ENCODE measurements at places on chromosomes 11 and 22. TPM values are rescaled to one million over a fixed set of nuclear protein-coding genes. Genes with fewer than 3 reads are reported as not detected.

GRCh38 chr22:50613291-50613981 is 12.8 kb downstream of the MAPK8IP2 start:
- no peak for DNase-seq

DNA sequence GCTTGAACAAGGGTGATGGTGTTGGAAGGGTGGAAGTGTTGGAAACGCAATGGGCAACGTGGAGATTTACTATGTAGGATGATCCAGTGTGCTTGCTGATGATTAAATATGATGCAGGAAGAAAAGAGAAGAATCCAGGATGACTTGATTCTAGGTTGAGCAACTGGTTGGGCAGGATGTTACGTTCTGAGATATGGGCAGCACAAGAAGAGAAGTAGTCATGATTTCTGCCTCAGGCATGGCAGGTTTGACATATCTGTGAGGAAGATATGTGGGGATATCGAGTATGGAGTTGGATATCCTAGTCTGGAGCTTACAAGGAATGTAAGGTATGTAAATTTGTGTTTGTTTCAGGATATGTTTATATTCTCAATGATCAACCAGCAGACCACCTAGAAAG is 1.9 kb downstream of the OR52K1 start:
- DNase-seq, result no peak

GRCh38 chr11:132137981-132138313 is 767.5 kb downstream of the NTM start:
- no peak for DNase-seq

- no peak for DNase-seq
Observed at GRCh38 chr22:23245799-23246136, 65.5 kb downstream of the BCR start.

DNA sequence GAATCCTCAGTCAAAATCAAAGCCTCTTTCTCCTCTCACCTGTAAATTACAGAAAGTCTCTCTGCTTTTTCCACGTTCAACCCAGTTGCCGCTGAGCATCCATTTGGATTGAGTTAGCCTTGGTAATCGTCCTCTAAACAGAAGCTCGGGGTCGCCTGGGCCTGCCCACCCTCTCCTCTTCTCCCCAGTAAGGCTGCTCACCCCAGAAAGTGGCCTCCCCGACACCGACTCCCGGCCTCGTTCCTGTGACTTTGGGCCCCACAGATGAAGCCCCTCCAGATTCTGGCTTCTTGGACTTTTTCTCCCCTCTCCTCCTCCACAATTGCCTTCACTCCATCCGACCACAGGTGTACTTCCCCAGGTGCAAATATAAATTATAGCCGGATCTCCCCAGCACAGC is 1500.0 kb downstream of the BRD1 start:
- DNase-seq, result no peak

DNA sequence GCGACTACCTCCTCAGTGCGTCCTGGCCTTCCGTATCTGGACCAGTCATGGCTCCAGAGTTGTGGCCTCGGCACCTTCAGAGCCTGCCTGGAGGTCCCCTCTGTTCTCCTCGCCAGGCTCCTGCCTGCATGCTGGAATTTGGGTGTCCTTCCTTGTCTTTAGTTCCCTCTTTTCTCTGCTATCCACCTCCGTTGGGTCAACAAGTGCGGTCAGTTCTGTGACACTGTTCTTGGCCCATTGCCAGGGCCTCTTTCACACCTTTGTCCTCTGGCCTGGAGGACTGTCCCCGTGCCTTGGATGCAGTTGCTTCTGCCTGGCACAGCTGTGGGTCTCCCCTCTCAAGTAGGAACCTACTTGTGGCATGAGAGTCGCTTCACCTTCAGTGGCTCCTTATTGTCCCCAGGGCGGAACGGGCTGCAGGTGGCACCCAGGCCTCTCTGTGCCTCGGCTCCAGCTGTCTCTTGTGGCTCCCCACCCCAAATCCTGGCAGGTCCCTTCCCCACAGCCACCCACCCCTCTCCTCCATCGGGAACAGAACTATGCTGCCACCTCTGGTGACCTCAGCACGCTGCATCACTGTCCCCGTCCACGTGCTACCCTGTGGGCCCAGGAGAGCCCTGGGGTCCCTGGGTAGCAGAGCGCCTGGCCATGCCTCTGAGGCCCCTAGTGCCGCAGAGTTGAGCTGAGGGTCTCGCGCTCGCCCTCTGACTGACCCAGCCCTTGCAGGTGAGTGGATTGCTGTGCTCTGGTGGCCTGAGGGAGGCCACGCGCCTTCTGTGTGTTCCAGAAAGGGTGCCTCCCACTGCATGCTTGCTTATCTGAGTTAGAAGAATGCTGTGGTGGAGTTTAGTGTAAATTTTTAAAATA is 4.7 kb downstream of the DGCR8 start:
- DNase-seq, result no peak

- no peak for DNase-seq
Observed at GRCh38 chr11:1834062-1834610, 654 bp upstream of the SYT8 start.

GRCh38 chr11:120078397-120078796 is 59.5 kb downstream of the TRIM29 start:
- DNase-seq, result no peak

- no peak for DNase-seq
Observed at GRCh38 chr22:32781695-32782094, 19.8 kb upstream of the TIMP3 start.

DNA sequence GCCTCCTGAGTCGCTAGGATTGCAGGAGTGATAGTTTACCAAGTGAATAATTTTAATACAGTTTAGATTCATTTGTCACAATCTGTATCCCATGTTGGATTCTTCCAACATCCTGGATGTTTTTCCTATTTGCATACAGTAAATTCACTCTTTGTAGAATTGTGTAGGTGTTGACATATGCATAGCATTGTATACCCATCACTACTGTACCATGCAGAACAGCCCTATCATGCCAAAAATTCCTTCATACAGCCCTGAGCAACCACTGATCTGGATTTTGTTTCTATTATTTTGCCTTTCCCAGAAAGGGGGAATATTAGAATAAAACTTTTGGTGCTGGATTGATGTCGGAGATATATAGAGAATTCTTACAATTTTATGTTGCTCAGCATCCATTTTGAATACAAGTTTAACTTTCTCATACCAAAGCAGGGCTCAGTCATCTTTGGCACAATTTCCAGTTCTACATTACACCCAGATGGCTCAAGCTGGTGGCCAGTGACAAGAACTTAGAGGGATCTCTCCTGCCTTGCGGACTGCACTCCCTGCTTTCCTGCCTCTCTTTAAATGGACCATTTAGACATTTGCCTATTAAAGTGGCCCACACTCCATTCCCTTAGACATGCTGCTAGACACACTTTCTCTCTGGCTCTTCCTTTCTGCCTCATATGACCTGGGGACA is 45.4 kb upstream of the CFAP300 start:
- DNase-seq, result no peak

DNA sequence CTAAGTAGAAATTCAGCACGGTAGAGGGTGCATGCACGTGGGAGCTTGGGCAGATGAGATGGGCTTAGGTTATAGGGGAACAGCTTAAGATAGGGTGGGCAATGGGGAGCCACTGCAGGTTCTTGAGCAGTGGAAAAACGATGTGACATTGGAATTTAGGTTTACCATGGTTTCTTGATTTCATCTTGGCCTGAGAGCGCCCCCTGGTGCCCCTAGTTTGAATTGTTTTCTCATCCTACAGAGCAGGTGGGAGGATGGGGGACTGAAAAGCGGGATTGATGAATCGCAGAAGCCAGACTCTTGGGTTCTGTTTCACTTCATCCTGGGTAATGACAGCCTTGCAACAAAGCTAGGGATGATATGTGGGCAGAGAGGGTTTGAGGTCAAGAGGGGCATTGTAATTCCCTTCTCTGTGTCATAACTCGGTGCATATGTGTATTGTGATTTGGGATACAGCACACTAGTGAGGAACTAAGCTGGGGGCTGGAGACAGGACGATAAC is 6.7 kb upstream of the MCAM start:
- no peak for DNase-seq

GRCh38 chr11:115184901-115185300 is 319.3 kb downstream of the CADM1 start:
- no peak for DNase-seq

- no peak for DNase-seq
Observed at GRCh38 chr22:36384766-36385481, 2.8 kb downstream of the MYH9 start.

- DNase-seq, result no peak
Observed at GRCh38 chr11:9899676-9900075, 235.8 kb downstream of the SWAP70 start.

- DNase-seq, result no peak
Observed at GRCh38 chr11:46533396-46534100, 60.3 kb downstream of the AMBRA1 start.

DNA sequence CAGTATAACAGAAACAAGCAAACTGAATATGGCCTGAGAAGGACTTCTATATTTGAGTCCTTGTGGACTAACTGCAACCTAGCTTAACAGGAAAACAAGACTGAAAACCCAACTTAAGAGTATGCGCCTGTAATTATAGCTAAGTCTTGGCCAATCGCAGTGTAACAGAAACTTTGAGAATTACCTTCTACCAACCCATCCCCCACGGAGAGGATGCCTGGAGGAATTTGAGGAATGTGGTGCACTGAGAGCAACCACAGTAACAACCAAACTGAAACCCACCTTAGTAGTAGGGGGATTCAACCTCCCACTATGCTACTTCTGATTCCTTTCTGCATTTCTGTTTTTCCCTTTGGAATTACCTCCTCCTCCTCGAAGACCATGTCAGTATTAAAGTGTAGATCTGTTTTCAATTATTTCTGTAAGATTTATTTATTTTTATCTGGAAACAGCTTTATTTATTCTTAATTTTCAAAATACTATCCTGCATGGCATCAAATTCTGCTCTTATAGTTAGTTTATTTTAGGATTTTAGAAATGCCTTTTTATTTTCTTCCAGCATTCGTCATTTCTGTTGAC is 393.6 kb downstream of the KCNA4 start:
- no peak for DNase-seq

DNA sequence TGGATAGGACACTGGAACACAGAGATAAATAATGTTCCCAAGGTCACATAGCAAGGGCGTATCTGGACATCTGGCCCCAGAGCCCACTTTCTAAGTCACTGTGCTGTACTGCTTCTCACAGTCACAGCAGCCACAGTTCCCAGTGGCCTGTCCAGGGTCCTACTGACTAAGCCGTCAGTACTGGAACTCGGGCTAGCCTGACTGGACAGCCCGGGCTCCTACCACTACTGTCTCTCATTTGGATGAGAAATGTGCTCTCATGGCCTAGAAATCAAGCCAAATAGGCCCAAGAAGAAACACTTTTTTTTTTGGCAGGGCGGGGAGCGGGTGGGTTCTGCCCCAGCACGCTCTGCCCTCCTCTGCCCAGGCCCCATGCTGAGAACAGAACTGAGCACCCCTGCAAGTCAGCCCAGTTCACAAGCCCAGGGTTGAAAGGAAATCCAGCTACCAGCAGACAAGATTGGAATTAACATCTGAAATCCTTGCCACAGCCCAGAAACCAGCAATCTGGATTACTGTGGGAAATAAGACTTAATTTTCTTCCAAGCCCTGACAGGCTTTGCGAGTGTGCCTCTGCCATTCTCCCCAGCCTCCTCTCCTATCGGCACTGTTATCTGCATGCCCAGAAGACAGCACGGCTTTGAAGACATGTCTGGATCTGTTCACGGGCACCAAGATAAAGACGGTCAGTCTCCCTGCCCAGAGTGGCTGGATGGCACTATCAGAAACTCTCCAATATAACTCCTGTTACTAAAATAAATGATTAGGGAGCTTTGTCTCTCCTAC is 182.9 kb upstream of the NCAM1 start:
- no peak for DNase-seq

GRCh38 chr11:18768472-18768901 is 23.1 kb downstream of the PTPN5 start:
- no peak for DNase-seq

DNA sequence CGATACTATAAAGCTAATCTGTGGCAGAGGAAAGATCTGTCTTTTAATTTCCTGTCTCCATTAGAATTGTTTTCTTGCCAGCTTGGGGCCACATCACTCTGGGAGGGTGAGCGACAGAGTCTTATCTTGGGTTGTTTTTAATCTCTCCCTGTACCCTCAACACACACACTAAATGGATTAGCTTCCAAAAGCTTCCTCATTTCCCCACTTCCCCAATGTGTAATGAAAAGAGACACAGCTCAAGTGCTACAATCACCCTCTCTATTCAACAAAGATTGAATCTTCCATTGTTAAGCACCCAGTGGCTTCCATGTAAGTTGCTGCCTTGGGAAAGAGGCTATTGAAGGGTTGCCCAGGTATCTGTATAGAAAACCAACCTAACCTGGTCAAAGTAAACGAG is 6.1 kb upstream of the ASCL3 start:
- DNase-seq, result no peak

DNA sequence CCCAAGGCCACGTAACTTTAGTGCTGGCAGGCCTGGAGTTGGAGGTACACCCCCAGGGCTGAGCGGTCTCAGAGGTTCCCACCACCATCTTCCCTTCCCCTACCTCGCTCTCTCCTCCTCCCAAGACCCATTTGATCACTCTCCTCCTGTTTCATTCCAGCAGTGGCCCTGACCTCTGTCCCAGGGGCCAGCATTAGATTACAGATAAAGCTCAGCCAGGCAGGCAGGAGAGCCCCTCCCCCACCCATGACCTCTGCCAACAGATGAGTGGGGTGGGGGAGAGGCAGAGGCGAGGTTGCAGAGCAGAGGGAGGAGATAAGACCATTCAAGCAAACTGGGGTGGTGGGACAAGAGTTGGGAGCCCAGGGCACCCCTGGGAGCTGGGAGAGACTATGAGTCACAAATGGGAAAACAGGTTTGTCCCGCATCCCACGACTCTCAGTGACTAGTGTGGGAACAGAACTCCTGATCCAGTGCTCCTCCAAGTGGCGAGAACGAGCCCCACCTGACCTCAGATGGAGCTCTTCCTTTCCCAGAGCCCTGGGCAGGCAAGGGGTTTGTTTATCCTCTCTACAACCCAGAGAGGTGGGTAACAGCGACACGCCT is 367.9 kb downstream of the MN1 start:
- DNase-seq, result no peak

DNA sequence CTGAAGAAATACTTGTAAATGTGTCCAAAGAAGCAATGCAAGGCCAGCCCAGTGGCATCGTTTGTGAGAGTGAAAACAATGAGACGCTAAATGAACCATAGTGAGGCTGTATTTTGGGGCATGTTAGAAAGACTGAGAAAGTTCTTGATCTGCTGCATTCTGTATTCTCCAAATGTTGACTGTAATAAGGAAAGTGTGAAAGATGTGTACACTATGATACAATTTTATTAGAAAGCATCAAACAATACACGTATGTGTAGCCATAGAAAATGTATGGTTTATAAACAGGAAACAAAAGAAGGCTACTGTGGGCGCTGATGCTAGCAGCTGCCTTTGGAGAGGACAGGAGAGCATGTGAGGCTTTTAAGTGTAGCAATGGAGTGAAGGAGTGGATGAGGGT is 233.5 kb upstream of the E2F8 start:
- DNase-seq, result no peak

MIAT gene
- total RNA-seq, result 3.3 TPM

MRGPRX4 gene
- total RNA-seq, result not detected

ANKK1 gene
- 0.16 TPM for total RNA-seq

OPCML gene
- 2.3 TPM for total RNA-seq

HPS5 gene
- total RNA-seq, result 55.3 TPM

RIMBP3C gene
- total RNA-seq, result 0.26 TPM
